ENCODE measurements at places on chromosomes 4 and X. TPM values are rescaled to one million over a fixed set of nuclear protein-coding genes. Genes with fewer than 3 reads are reported as not detected.

DNA sequence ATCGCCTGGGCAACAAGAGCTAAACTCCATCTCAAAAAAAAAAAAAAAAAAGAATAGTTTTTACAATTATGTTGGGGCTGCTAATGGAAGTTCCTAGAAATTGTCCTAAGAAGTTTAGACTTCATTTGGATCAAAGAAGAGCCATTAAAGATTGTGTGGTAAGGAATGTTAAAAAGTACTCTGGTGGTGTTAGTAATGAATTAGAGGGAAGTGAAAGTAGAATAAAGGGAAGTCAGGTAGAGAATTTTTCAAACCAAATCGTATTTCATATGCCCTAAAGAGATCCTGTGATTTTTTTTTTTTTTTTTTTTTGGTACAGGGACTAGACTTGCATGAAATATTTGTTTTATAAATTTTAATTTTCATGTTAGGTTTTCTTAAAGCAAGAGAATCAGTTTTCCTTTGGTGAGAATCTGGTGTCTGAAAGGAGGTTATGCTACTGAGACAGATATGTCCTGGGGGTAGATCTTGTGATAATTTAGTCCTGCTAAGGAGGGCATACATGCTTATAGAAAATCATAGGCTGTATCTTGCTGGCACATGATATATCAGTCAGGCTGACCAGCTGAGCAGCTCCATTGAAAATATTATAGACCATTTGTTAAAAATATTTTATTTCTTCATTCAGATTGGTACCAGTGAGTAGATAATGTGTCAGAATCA, 10.7 kb downstream of the SEC24B start:
- H3K27ac ChIP-seq: no peak overlapping the region
- no peak for DNase-seq
- H3K4me1 ChIP-seq: peaks cover 25% of the 10 kb centered on the region
- no peaks in the 10 kb centered on the region for H3K27me3 ChIP-seq
- H3K36me3 ChIP-seq: peaks cover 14% of the 10 kb centered on the region

GRCh38 chr4:46274717-46275116, 115.2 kb downstream of the GABRA2 start:
- no peak for DNase-seq
- H3K27me3 ChIP-seq: peaks cover 9% of the 10 kb centered on the region

The ZNF732 gene
- total RNA-seq: 2.2 TPM

The MAGEC1 gene
- total RNA-seq: not detected
